GM12878 (cell line): ENCODE measurements at places on chromosomes 12 and 14.

GRCh38 chr14:39246618-39247017 is 12.9 kb downstream of the MIA2 start:
- no peak for DNase-seq

DNA sequence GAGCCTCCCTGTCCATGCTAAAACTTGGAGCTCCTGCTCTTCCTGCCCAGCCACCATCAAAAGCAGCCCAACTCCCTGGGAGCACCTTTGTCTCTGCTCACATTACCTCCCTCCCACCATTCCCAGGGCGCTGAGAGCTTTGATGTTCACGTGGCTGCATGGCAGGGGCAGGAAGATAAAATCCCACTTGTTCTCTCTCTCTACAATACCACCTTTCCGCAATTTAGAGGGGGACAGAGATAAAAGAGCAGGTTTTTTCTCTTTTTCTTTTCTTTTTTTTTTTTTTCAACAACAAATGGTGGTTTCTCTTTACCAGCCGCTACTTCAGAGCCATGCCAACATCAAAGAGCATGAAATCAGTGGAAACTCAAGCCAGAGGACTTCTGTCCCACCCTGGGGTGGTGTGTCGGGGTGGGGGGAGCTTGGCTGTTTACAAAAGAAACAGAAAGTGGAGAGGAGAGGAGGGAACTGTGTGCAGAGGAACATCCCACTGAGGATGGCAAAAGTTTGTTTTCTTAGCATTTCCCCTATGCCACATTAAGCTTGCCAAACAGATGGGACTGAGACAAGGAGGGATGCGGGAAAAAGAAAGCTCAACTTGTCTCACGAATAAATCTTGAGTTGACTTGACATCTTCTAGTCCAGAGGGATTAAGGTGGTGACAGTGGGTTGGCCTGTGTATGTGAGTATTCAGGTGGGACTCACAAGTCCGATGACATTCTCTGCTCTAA is 103.7 kb upstream of the NUDT4 start:
- DNase-seq = no peak

DNA sequence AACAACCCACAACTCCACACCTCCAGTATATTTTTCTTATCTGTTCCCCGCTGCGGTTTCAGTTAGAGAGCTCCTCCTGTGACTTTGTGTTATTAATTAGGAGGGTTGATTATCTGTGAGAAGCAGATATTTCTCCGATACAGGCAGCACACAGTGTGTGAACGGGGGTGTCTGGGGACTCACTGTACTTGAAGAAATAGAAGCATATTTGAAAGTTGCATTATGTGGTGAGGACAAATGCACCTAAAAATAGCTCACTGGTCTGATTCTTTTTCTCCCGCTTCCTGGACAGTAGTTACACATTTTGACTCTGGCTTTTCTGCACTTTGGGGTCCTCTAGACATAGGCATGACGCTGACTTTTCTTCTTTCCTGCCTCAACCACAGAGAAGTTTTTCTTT is 277.7 kb downstream of the VRK1 start:
- DNase-seq = no peak

DNA sequence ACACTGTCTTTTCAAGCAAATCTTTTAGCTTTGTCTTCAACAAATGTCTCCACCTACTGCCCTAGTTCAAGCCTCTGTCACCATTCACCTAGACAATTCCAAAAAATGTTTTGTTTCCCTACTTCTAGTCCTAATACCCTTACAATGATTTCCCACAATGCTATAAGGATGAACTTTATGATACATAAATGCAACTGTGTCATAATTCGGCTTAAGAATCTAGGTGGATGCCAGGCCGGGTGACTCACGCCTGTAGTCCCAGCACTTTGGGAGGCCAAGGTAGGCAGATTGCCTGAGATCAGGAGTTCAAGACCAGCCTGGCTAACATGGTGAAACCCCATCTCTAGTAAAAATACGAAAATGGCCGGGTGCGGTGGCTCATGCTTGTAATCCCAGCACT is 20.7 kb upstream of the CREBL2 start:
- no peak for DNase-seq

DNA sequence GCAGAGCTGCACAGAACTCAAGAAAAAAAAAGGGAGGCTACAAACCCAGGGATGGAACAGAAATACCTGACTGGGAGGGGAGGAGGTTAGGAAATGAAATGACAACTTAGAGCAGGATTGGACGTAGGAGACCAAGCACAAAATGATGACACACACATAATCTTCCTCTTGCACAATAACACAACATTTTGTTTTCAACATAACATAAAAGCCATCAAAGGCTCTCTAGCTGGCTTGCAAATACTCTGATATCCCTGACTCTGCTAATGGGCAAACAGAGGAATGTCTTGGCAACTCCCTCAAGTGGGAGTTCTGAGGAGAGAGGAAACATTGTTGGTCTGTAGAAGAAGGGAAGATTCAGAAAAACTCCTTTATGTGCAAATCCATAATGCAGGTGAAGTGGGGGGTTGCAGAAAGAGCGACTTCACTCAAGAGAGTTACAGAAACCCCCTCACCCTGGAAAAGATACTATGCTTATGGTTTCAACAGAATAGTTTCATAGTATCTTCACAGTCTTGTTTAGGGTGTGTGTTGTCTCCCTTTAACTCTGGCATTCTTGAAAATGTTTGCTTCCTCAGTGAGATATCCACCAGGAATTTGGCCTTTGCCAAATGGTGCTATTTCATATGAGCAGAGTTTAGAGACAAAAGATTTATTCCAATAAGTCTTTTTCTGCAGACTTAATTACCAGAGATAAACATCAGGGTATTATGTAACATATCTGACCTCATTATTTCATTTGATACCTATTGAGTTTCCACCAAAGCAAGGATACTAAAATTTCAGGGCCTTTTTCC is 43.8 kb upstream of the LTBP2 start:
- no peak for DNase-seq

GRCh38 chr12:51229116-51229809 is 9.4 kb upstream of the DAZAP2 start:
- DNase-seq = no peak

- DNase-seq = no peak
Measured at GRCh38 chr12:58172433-58173073, 231.2 kb downstream of the ATP23 start.

DNA sequence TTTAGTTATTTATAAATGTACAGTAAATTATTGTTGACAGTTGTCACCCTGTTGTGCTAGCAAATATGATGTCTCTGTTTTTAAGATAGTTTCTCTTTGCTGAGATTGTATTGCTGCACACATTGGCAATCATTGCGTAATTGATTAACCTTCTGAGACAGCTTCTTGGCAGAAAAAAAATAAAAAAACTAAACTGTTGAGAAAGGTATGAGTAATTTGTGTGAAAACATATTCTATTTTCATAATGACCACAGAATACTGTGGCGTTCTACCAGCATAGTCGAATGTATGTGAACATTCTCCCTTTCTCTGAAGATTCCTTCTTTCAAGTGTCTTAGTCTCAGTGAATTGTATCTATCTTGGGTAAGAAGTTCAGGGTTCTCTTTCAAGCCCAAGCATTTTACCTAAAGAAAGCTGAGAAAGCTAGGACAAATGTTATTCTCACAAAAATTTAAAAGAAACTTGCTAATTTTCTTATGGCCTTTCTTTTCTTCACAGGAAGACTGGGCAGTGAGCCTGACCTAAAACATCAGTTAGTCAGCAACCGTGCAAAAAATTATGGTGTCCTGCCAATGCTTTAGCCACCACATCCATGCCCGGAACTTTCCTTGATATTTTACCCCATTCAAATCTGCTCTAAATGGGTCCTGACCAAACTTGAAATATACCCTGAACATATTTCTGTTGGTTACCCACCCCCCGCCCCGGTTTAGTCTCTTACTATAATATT is 69.0 kb upstream of the REP15 start:
- no peak for DNase-seq

DNA sequence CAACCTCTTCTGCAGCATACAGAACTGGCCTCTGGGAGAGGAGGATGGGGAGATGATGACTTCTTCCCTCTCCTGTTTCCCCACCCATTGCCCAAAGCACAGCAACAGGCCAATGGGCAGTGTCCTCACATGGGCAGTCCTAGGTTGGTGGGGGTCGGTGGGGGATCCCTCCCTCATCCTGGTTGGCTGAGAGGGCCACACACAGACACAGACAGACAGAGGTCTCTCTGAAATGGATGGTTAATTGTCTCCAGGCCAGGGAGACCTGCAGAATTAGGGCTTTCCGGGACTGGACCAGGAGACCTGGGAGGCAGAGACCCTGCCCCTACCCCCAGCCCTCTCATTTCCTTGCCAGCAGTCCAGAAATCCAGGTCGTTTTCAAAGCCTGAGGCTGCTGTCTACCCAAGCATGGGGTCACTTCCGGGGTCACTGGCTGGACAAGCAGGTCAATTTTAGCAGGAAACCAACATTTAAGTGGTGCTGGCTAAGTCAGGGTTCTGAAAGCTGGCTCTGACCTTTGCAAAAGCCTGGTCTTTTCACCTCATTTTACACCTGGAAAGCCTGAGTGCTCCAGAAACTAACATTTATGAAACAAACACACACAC is 48.6 kb upstream of the TBX3 start:
- DNase-seq = no peak

- DNase-seq = no peak
Measured at GRCh38 chr12:113478351-113479011, 6.8 kb upstream of the LHX5 start.

DNA sequence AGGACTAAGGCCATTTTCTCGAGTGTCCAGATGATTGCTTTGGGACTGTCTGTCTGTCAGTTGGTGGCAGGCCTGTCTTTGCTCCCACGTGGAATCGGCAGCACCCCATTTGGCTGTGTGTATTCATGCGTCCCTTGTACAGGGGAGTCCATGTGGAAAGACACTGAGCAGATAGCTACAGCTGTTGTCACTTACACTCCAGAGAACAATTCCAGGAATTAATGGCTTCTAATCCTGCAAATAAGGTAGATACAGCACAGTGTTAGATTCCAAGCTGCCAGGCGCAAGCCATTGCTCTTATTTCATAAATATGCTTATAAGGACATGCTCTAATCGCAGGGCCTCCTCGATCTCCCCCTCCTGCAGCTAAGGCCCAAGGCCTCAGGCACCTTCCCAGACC is 208.8 kb downstream of the VRK1 start:
- DNase-seq = no peak

GRCh38 chr14:71650187-71650755 is 282.0 kb upstream of the RGS6 start:
- no peak for DNase-seq

DNA sequence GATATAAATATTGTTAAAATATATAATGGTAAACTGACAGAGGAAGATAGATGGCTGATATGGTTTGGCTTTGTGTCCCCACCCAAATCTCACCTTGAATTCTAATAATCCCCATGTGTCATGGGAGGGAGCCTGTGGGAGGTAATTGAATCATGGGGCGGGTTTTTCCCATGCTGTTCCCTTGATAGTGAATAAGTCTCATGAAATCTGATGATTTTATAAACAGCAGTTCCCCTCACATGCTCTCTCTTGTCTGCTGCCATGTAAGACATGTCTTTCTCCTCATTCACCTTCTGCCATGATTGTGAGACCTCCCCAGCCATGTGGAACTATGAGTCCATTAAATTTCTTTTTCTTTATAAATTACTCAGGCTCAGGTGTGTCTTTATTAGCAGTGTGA is 46.3 kb downstream of the PTCSC3 start:
- DNase-seq = no peak

GRCh38 chr14:91545946-91546716 is 36.0 kb upstream of the PPP4R3A start:
- no peak for DNase-seq

DNA sequence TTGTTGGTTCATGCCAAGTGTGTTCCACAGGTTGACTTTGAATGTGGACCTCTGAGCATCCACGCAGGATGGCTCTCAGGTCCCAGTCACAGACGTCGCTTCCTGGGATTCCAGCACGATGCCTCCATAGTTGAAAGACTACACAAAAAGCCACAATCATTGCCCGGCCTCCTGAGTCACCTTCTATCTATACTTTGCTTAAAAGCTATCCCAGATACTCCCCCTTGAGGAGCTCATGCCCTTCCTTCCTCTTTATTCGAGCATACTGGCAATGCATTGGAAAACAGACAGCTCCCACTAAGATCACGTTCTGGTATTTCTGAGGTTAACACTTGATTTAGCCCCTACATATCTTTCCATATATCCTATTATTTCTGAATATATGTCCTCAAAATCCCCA is 40.1 kb downstream of the ZNF664 start:
- DNase-seq = no peak

DNA sequence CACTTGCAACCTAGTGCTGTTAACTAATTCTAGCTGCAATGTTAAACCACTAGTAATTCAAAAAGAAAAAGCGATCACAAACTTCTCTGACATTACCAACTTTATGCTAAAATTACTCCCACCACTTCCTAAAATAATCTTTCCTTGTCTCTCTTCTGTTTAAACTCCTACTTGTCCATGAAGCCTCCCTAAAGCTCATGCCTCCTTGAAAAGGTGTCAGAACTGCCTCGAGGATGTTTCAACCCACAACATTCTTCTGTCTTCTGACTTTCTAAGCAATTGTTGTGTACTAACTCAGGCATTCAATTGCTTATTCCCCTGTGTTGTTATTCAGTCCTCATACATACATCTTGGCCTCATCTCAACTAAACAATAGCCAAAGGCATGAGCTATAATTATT is 5.9 kb downstream of the GNPTAB start:
- no peak for DNase-seq

GRCh38 chr12:76568888-76569551 is 9.4 kb upstream of the OSBPL8 start:
- no peak for DNase-seq

- no peak for DNase-seq
Measured at GRCh38 chr12:90631591-90632212, 323.3 kb downstream of the CCER1 start.

- no peak for DNase-seq
Measured at GRCh38 chr12:123033392-123034021, 53.0 kb downstream of the ARL6IP4 start.

DNA sequence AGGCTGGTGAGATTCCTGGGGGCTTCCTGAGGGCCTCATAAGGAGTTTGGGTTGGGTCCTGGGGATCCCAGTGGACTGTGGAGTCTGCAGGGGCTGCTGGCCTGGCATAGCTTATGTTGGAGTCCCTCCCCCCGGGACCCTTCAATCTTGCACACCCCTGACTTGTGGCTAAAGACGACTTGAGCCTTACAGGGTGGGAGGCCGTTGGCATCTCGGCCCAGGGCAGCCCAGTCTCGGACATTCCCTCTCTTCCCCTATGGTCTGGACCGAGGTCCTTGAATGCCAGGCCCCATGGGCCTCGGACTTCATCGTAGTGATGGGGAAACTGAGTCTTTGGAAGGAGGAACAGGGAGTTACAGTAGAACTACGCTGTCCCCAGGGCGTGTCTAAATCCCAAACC is 12.5 kb downstream of the RTL1 start:
- no peak for DNase-seq

GRCh38 chr12:25775968-25776367 is 182.5 kb upstream of the RASSF8 start:
- DNase-seq = no peak
